ENCODE measurements at places on chromosomes 6 and 20. TPM values are rescaled to one million over a fixed set of nuclear protein-coding genes. Genes with fewer than 3 reads are reported as not detected.
A peak's percentile ranks its signal among the peaks of the same experiment; 100 is the strongest.

DNA sequence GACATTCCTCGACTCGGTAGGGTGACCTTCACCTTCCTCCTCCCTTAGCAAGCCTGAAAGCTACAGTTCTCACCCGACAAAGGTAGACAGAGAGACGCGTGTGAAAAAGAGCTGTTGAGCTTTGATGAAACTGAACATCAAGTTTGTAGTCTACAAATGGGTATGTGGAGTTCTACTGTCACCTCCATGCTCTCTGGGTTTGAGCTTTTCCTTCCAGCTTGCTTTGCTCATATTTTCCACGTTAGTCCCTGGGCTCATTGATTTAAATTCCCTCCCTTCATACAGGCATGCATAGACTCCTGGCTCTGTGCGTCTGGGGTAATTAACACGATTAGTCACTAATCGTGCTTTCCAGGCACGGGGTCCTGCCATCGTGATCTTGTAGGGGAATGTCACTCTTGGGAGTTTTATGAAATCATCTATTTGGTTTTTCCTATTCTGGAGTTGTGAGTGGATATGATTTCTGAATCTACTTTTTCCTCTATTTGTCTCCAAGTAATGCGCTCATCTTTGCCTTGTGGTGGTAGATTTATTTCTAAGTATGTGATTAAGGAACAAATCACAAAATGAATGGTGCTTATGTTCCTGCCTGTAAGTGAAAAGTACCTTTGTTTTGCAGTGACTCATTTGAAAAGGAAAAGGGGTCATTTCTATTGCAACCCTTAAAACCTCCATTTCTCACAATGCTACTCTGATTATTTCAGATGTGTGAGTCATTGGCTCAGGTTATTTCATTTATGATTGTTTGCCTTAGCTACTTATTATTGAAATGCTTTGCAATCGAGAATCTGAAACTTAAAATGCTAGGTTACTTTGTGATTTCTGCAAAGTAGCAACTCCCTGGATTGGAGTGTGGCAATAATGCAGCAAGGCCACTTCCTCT is 154.6 kb downstream of the ZDHHC14 start:
- DNase-seq, result no peak
- H3K27me3 ChIP-seq, result peaks cover 1% of the 10 kb centered on the region
- H3K27ac ChIP-seq, result no peak overlapping the region

DNA sequence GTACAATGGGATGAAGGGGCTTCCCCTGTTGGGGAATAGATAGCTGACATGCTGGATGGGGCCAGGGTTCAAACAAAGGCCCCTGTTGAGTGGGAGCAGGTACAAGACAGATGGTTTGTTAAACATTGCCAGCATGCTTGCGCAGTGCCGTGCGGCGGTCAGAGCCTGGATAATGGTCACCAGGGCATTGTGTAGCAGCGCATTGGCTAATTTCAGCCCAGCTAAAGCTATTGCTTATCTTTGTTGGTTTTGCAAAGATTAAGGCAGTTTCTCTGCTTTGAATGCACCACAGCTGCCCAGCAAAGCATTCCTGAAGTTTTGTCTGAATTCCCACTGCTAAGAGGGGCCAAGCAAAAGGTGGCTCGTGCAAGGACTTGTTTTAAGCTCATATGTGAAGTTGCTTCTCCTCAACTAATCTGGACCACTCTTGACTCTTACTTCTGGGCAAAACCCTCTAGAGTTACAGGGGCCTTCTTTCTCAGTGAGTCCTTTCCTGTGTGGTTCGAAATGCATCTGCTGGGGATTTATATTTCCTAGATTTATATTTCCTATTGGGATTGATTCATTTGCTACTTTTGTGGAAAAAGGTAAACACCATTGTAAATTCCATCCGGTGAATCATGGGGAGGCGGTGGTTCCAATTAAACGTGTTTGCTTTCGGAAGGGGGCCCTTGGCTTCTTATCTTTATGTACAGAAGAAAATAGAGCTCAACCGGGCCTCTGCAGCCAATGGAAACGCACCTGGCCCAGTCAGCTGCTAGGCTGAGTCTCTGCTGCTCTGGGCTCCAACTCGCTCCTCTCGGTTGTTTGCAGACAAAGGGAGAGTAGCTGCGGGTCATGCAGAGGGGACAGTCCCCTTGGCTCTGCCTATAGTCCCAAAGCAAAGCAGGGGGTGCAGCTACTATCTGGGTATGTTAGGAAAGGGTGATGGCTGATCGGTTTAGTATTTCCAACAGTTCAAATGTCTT is 72.1 kb downstream of the FOXA2 start:
- DNase-seq, result no peak
- no peaks in the 10 kb centered on the region for H3K36me3 ChIP-seq
- peaks cover 2% of the 10 kb centered on the region for H3K4me1 ChIP-seq
- no peak overlapping the region for H3K4me3 ChIP-seq

DNA sequence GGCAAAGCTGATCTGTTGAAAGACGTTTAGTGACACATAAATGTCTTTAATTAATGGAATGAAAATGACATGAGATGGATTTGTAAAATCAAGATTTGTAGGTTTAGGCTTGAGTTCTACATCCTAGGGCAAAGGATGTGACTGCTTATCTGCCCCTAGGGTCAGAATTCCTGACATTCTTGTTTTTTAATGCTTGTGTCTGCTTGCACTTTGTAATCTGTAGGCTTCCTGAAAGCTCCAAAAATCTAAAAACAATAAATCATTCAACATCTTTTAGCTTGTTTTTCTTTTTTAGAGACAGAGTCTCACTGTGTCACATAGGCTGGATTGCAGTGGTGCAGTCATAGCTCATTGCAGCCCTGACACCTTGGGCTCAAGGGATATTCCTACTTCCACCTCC is 107.9 kb upstream of the MLIP start:
- H3K4me1 ChIP-seq, result peaks cover 14% of the 10 kb centered on the region
- H3K4me3 ChIP-seq, result no peak overlapping the region
- H3K27me3 ChIP-seq, result no peaks in the 10 kb centered on the region
- no peaks in the 10 kb centered on the region for H3K36me3 ChIP-seq
- DNase-seq, result no peak

DNA sequence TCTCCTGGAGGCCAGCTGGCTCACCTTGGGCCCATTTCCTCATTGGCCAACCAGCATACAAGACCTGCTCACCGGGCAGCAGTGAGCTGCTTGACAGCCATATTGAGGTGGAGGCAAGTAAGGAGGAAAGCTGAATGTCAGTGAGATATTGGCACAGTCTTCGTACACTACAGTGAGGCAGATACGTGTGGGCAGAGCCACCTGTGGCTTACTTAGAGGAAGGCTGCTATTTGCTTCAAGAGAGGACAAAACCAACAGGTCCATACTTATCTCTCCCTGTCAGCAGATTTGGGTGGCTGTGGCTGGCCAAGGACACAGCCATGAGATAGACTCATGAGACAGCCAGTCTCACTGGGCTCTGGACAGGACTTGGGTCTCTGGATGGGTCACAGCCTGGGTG is 15.1 kb upstream of the MCM3 start:
- no peak overlapping the region for H3K4me3 ChIP-seq
- DNase-seq, result no peak
- peaks cover 19% of the 10 kb centered on the region for H3K36me3 ChIP-seq
- peaks cover 2% of the 10 kb centered on the region for H3K27me3 ChIP-seq

GRCh38 chr20:46539113-46539512 is 11.3 kb downstream of the OCSTAMP start:
- H3K27ac ChIP-seq, result no peak overlapping the region
- DNase-seq, result no peak
- H3K4me1 ChIP-seq, result no peaks in the 10 kb centered on the region
- H3K27me3 ChIP-seq, result no peaks in the 10 kb centered on the region

DNA sequence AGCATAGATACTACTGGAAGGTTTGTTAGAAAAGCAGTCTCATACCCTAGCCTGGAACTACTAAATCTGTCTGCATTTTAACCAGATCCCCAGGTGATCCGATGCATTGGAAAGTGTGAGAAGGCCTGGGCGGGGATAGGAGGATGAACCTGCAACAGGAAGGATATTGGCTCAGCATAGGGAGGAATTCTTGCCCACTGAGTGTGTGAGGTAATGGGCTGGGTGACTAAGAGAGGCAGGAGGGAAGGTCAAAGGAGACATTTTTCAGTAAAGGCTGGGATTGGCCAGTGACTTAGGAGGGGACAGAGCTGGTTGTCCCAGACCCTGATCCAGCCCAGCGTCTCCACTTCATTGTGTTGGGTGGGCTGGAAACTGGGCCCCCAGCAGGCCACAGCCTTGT is 191.0 kb upstream of the LRFN2 start:
- no peaks in the 10 kb centered on the region for H3K4me1 ChIP-seq
- H3K36me3 ChIP-seq, result no peaks in the 10 kb centered on the region
- DNase-seq, result no peak
- H3K4me3 ChIP-seq, result no peak overlapping the region
- H3K27me3 ChIP-seq, result no peaks in the 10 kb centered on the region
- no peak overlapping the region for H3K27ac ChIP-seq

DNA sequence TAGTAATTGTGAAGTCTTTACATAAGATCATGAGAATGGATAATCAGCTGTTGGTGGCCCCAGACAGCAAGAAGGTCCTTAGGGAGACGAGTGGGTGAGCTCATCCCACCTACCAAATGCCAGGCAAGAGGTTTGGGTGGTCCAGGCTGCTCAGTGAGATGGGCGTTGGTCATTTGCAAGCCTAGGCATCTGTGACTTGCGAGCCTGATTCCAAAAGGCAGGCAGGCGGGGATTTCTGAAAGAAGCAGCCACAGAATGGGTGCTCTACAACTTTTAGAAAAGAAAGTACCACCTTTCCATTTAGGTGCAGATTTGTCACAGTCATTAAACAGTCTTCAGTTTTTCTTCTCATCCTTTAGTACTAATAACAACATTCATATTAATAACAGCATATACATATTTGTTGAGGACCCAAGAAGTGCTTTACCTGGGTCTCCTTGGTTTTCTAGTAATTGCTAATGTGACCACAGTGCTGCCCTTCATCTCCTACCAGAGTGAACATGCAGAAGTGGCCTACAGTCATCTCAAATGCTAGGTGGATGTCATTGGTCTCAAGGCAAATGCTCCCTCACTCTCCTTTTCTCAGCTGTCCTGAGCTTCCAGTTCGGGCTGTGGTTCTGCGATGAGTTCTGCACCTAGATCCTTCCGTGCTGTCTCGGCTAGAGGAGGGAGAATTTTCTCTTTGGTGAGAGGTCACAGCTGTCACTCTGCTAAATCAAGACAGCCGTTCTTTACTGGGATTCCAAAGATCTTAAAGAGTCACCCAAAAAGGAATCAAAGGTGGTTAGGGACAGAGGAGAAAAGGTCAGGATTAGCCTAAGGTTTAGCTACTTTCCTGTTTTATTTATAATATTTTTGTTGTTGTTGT is 2.7 kb downstream of the WRNIP1 start:
- no peak for DNase-seq
- H3K4me1 ChIP-seq, result peaks cover 37% of the 10 kb centered on the region
- peak overlapping the region; percentile 98 for H3K4me3 ChIP-seq
- H3K36me3 ChIP-seq, result peaks cover under 1% of the 10 kb centered on the region
- H3K27ac ChIP-seq, result no peak overlapping the region

DNA sequence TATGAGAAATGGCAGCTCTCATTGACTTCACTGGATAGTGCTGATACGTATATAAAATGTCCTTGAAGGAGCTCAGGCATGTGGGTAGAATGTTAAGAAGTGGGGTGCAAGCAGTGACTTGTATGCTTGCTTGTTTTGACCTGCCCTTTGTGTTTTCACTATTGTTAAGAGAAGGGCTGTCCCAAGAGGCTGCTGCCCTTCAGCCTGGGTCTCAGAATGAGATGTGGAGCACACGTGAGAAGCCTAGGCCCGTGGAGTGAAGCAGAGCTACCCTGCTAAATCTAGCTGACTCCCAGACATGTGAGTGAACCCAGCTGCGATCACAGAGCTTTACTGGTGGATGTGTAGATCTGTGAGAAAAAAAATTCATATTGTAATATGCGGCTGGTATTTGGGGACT is 305.3 kb upstream of the RGS17 start:
- no peaks in the 10 kb centered on the region for H3K36me3 ChIP-seq
- DNase-seq, result no peak
- H3K4me1 ChIP-seq, result no peaks in the 10 kb centered on the region
- H3K27me3 ChIP-seq, result no peaks in the 10 kb centered on the region

DNA sequence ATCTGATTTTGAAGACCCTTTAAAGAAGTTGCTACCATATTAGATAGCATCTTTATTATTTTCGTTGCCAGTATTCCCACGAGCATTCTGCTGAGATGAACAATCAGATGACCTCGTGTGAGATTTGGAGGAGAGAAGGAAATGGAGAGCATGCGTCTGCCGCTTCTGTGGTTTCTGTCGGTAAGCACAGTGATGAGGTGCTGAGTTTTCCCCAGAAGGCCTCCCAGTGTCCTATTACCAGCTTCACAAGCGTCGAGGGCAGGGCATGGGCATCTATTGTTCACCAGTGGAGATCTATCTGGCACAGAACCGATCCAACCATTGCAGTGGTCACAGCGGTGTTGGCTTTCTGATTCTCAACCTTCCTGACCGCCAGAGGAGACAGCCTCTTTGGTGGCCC is 29.4 kb downstream of the TRAF3IP2 start:
- H3K4me3 ChIP-seq, result no peak overlapping the region
- peak overlapping the region; percentile 92 for H3K27ac ChIP-seq
- H3K36me3 ChIP-seq, result peaks cover 29% of the 10 kb centered on the region
- no peaks in the 10 kb centered on the region for H3K27me3 ChIP-seq
- no peak for DNase-seq

- H3K4me3 ChIP-seq, result no peak overlapping the region
- no peaks in the 10 kb centered on the region for H3K36me3 ChIP-seq
- peaks cover 10% of the 10 kb centered on the region for H3K4me1 ChIP-seq
- DNase-seq, result no peak
Measured at GRCh38 chr6:84280030-84280429, 52.6 kb upstream of the CEP162 start.

- H3K27me3 ChIP-seq, result peaks cover 9% of the 10 kb centered on the region
- no peaks in the 10 kb centered on the region for H3K36me3 ChIP-seq
- peaks cover 21% of the 10 kb centered on the region for H3K4me1 ChIP-seq
- H3K4me3 ChIP-seq, result no peak overlapping the region
- no peak overlapping the region for H3K27ac ChIP-seq
Measured at GRCh38 chr6:11228935-11229654, 3.4 kb downstream of the NEDD9 start.

- peaks cover 3% of the 10 kb centered on the region for H3K4me1 ChIP-seq
- H3K36me3 ChIP-seq, result no peaks in the 10 kb centered on the region
- H3K4me3 ChIP-seq, result no peak overlapping the region
- no peak overlapping the region for H3K27ac ChIP-seq
Measured at GRCh38 chr6:112800916-112801315, 453.8 kb downstream of the RFPL4B start.

DNA sequence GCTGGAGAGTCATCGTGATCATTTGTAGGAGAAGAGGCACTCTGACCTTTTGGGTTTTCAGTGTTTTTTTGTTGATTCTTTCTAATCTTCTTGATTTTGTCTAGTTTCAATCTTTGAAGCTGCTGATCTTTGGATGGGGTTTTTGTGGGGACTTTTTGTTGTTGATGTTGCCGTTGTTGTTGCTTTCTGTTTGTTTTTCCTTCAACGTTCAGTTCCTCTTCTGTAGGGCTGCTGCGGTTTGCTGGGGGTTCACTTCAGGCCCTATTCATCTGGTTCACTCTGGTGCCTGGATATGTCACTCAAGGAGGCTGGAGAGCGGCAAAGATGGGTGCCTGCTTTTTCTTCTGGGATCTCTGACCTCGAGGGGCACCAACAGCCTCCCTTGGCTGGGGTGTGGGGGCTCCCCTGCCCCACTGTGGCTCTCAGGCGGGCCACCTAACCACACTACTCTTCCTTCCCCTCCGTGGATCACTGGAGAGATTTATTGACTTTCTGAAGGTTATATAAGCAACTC is 21.5 kb upstream of the TMEM244 start:
- H3K4me1 ChIP-seq, result no peaks in the 10 kb centered on the region
- no peak overlapping the region for H3K27ac ChIP-seq
- no peaks in the 10 kb centered on the region for H3K36me3 ChIP-seq
- no peak overlapping the region for H3K4me3 ChIP-seq

Gene COL9A1
- total RNA-seq, result 0.77 TPM

Gene ZC2HC1B
- 0.28 TPM for total RNA-seq

Gene AVP
- total RNA-seq, result not detected

Gene PCSK2
- total RNA-seq, result 1.0 TPM

Gene KCNK16
- total RNA-seq, result not detected

Gene HACE1
- 23.0 TPM for total RNA-seq

Gene FOXF2
- total RNA-seq, result not detected

Gene VSX1
- total RNA-seq, result not detected
